ENCODE measurements at places on chromosomes 7 and 10.

DNA sequence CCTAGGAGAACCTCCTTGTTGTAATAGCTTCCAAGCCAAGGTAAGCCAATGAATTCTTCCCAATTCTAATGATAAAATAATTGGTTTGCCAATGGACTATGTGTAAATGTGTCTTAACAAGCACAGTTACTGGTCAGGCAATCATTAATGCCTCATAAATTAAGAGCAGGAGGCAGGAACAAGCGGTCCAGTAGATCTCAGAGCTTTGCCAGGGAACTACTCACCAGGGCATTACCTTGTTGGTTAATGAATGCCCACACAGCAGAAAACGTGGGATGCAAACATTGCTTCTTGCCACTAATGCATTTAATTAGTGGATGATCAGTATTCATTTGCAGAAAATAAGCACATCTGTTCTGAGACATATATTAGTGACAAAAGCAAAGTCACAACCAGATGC lies 26.7 kb upstream of the ZNF800 start:
- no peak for DNase-seq

- DNase-seq: no peak
Observed at GRCh38 chr10:76759681-76760080, 877.9 kb downstream of the KCNMA1 start.

GRCh38 chr10:6396652-6397051 lies 183.4 kb downstream of the PRKCQ start:
- no peak for DNase-seq

DNA sequence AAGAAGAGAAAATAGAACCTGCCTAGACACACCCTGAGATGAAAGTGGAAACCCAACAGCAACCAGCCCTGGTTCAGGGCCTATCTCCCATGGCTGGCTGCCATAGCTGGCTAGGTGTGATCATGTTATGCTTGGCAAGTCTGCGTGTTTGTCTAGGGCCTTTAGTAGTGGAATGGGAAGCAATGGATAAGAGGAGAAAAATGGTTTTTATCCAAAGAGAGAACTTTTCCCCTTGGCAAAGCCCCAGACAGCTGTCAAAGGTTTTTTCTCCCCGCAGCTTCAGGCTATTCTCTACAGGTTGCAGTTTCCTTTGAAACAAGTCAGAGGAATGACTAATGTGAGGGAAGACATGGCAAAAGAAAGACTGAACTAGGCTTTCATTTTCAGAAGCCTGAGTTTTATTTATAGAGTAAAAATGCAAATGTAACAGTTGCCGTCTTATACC lies 161.5 kb downstream of the SEMA3D start:
- no peak for DNase-seq

GRCh38 chr7:103446049-103446520 lies at the start of gene SLC26A5:
Gene SLC26A5 (minus strand): TSS chr7:103446207. CDS start chr7:103421514, 24,693 bp downstream.
- no peak for DNase-seq
